ENCODE measurements at places on chromosomes 13 and 19.

DNA sequence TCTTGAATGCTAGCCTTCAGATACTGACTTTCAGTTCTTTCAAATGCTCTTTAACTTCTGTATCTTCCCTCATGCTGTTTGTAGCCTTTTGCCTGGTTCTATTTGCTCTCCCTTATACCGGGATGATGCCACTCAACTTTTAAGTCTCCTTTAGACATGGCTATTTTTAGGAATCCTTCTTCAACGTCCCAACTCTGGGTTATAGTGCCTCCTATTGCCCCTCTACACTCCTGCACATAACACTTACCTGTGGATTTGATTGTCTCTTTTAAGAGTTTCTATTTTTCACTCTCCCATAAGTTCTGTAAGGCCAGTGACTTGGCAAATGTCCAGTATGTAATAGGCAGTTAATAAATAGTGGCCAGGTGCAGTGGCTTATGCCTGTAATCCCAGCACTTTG, 343.0 kb downstream of the KLF5 start:
- no peaks in the 10 kb centered on the region for H3K27me3 ChIP-seq
- H3K4me1 ChIP-seq: no peaks in the 10 kb centered on the region
- H3K27ac ChIP-seq: no peak overlapping the region
- no peaks in the 10 kb centered on the region for H3K36me3 ChIP-seq
- H3K4me3 ChIP-seq: no peak overlapping the region

DNA sequence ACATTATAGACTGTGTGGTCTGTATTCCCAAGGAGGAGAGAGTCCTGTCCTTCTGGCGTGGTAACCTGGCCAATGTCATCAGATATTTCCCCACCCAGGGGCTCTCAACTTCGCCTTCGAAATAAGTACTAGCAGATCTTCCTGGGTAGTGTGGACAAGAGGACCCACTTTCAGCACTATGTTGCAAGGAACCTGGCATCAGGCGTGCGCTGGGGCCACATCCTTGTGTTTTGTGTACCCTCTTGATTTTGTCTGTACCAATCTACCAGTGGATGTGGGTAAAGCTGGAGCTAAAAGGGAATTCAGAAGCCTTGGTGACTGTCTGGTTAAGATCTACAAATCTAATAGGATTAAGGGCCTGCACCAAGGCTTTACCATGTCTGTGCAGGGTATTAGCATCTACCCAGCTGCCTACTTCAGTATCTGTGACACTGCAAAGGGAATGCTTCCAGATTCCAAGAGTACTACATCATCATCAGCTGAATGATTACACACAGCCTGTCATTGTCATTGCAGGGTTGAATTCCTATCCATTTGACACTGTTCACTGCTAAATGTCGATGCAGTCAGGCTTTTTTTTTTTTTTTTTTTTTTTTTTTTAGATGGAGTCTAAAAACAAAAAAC, 148.0 kb downstream of the PRR20E start:
- no peak overlapping the region for H3K27ac ChIP-seq
- H3K27me3 ChIP-seq: no peaks in the 10 kb centered on the region
- no peaks in the 10 kb centered on the region for H3K4me1 ChIP-seq
- no peaks in the 10 kb centered on the region for H3K36me3 ChIP-seq
- no peak overlapping the region for H3K4me3 ChIP-seq
- DNase-seq: no peak

- H3K4me3 ChIP-seq: no peak overlapping the region
- H3K4me1 ChIP-seq: no peaks in the 10 kb centered on the region
- no peak overlapping the region for H3K27ac ChIP-seq
- no peaks in the 10 kb centered on the region for H3K27me3 ChIP-seq
Observed at GRCh38 chr13:24632382-24633121, 47.7 kb upstream of the ATP12A start.

DNA sequence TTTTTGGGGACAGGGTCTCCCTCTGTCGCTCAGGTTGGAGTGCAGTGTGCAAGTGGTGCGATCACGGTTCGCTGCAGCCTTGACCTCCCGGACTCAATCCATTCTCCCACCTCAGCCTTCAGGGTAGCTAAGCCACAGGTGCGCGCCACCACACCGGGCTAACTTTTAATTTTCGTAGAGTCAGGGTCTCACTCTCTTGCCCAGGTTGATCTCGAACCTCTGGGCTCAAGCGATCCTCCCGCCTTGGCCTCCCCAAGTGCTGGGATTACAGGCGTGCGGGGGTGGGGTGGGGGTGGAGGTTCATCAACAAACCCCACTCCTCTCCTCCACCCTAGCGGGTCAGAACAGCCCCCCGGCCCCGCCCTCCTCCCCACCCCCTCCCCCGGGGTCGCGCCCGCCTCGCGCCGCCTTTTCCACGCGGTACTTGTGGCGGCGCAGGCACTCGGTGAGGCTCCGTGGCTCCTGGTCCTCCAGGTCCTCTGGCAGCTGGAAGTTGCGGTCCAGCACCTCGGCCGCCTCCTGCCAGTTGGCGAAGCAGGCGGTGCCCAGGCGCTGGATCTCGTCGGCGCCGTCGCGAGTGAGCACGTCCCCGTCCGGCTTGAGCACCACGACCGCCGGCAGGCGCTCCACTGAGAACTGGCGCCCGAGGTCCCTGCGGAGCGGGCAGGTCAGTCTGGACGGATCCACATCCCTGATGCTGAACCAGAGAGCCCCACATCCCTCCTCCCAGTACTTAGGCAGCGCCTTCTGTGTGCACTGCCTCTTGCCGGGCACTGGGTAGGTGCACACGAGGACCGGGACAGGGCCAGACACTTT, 5.2 kb downstream of the NXNL1 start:
- H3K4me3 ChIP-seq: no peak overlapping the region
- H3K4me1 ChIP-seq: peaks cover 4% of the 10 kb centered on the region
- H3K27me3 ChIP-seq: peaks cover 34% of the 10 kb centered on the region

GRCh38 chr19:9913237-9914000, 22.9 kb downstream of the OLFM2 start:
- peaks cover 6% of the 10 kb centered on the region for H3K4me1 ChIP-seq
- no peak overlapping the region for H3K4me3 ChIP-seq
- no peaks in the 10 kb centered on the region for H3K36me3 ChIP-seq
- no peak for DNase-seq

DNA sequence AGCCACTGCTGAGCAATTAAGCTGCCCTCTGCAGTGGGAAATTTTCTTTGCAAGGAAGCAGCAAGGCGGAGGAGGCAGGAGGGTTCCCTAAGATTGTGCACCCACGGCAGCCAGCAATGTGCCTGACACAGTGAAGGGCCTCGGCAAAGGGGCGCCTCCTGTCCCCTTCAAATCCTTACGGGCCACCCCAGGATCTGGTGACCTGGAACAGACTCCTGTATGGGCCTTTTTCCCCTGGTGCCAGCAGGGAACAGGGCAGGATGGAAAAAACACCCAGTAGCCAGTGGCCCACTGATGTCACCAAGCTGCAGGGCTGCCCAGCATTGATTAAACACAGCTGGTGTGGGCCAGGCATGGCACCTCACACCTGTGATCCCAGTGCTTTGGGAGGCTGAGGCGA, 86.7 kb downstream of the GNG7 start:
- no peak for DNase-seq
- no peak overlapping the region for H3K27ac ChIP-seq
- H3K4me3 ChIP-seq: no peak overlapping the region
- peaks cover 35% of the 10 kb centered on the region for H3K4me1 ChIP-seq
- H3K36me3 ChIP-seq: no peaks in the 10 kb centered on the region
- H3K27me3 ChIP-seq: no peaks in the 10 kb centered on the region

DNA sequence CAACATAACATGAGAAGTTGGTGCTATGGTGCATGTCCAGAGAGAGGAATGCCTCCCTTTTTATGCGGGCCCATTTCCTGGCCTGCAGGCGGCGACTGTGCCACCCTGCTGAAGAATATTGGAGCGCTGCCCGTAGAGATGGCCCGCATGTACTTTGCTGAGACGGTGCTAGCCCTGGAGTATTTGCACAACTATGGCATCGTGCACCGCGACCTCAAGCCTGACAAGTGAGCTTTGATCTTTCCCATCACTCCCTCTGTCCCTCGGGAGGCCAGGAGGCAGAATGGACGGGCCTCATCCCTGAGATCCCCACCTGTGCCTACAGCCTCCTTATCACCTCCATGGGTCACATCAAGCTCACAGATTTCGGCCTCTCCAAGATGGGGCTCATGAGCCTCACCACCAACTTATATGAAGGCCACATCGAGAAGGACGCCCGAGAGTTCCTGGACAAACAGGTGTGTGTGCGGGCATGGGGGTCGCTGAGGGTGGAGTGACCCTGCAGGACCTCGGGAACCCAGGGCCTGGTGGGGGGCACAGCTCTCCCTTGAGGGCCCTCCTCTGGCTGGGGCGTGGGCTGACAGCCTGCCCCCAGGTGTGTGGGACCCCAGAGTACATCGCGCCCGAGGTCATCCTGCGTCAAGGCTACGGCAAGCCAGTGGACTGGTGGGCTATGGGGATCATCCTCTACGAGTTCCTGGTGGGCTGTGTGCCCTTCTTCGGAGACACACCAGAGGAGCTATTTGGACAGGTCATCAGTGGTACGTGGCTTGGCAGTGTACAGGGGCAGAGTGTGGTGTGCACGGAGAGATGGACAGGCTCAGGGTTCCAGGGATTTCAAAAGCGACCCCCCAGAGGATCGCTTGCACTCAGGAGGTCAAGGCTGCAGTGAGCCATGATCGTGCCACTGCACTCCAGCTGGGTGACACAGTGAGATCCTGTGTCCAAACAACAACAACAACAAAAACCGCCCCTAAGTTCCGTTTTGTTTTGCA, 16.2 kb downstream of the DNASE2 start:
- H3K4me1 ChIP-seq: peaks cover 5% of the 10 kb centered on the region
- H3K27ac ChIP-seq: no peak overlapping the region
- DNase-seq: no peak
- no peaks in the 10 kb centered on the region for H3K36me3 ChIP-seq
- no peak overlapping the region for H3K4me3 ChIP-seq
- H3K27me3 ChIP-seq: peaks cover 13% of the 10 kb centered on the region

DNA sequence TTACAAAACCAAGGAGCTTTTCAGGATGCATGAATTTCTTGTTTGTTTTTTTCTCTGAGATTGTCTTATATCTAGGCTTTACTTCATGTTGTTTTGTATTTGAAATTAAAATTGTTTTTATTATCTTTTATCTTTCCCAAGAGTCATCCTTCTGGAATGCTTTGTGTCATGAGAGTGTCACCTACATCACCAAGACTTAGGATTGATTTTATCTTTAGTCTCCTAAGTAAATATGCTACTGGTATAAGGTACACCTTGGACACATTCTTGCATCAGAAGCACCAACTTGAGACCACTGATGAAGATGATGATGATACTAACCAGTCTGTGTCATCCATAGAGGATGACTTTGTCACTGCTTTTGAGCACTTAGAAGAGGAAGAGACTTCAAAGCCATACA, 26.4 kb downstream of the AKAP11 start:
- no peak overlapping the region for H3K4me3 ChIP-seq
- H3K36me3 ChIP-seq: peaks cover 15% of the 10 kb centered on the region
- DNase-seq: no peak
- no peaks in the 10 kb centered on the region for H3K27me3 ChIP-seq
- H3K4me1 ChIP-seq: peaks cover 7% of the 10 kb centered on the region
- H3K27ac ChIP-seq: peak overlapping the region; percentile 69

GRCh38 chr13:82501834-82502233, 1380.4 kb downstream of the SLITRK1 start:
- no peaks in the 10 kb centered on the region for H3K36me3 ChIP-seq
- H3K27ac ChIP-seq: no peak overlapping the region
- H3K4me1 ChIP-seq: no peaks in the 10 kb centered on the region
- DNase-seq: no peak
- no peak overlapping the region for H3K4me3 ChIP-seq
- no peaks in the 10 kb centered on the region for H3K27me3 ChIP-seq

- no peaks in the 10 kb centered on the region for H3K36me3 ChIP-seq
- H3K27ac ChIP-seq: no peak overlapping the region
- peaks cover 9% of the 10 kb centered on the region for H3K27me3 ChIP-seq
- peaks cover 8% of the 10 kb centered on the region for H3K4me1 ChIP-seq
- no peak overlapping the region for H3K4me3 ChIP-seq
Observed at GRCh38 chr19:11205939-11206570, 8.7 kb upstream of the KANK2 start.

GRCh38 chr13:20826301-20826700, 52.5 kb upstream of the EEF1AKMT1 start:
- H3K4me1 ChIP-seq: peaks cover 14% of the 10 kb centered on the region
- H3K27me3 ChIP-seq: no peaks in the 10 kb centered on the region
- H3K4me3 ChIP-seq: no peak overlapping the region
- no peak overlapping the region for H3K27ac ChIP-seq
- H3K36me3 ChIP-seq: peaks cover 5% of the 10 kb centered on the region

DNA sequence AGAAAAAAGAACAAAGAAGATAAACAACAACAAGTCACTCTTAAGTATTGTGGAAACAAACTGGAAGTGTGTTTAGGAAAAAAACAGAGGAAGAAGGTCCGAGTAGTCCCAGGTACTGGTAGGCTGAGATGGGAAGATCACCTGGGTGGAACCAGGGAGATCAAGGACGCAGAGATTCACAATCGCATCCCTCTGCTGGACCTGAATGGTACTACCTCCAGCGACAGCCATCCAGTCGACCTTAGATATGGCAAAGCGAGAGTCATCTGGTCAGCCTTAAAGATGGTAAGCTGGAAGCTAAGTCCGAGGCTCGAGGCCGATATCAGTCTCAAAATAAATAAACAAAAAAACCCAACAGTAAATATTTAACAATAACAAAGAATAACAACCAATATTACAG, 44.9 kb upstream of the ZNF91 start:
- H3K4me3 ChIP-seq: no peak overlapping the region
- H3K36me3 ChIP-seq: no peaks in the 10 kb centered on the region
- DNase-seq: no peak

- DNase-seq: no peak
- H3K27me3 ChIP-seq: no peaks in the 10 kb centered on the region
- peak overlapping the region; percentile 88 for H3K27ac ChIP-seq
- H3K4me3 ChIP-seq: peak overlapping the region; percentile 85
Observed at GRCh38 chr13:109779876-109780510, 6.4 kb downstream of the IRS2 start.

DNA sequence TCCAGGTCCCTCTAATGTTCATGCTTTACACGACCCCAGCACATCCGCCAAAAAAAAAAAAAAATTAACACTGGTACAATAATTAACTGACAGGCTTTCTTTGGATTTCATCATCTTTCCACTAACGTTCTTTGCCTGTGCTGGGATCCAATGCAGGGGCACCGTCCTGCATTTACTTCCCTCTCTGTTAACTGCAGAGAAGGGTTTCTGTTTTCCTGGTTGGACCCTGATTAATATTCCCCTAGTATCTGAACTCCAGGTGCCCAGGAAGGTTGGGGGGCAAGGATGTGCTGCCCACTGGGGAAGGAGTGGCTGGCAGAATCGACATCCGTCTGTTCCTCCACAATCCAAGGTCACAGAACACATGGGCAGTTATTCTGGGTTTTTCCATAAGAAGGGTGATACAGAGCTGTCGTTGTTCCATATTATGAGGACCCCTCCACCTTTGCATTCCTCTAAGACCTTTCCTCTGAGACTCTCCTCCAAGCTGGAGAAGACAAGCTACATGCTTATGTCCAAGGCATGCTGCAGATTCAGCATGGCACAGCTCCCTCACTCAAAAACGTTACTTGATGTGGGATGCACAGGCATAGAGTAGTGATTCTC, 4.5 kb upstream of the LAIR1 start:
- peaks cover 40% of the 10 kb centered on the region for H3K4me1 ChIP-seq
- DNase-seq: no peak
- peak overlapping the region; percentile 86 for H3K27ac ChIP-seq
- no peaks in the 10 kb centered on the region for H3K36me3 ChIP-seq
- peak overlapping the region; percentile 90 for H3K4me3 ChIP-seq
- no peaks in the 10 kb centered on the region for H3K27me3 ChIP-seq

GRCh38 chr13:110182461-110182860, 124.5 kb downstream of the COL4A1 start:
- peaks cover 22% of the 10 kb centered on the region for H3K27me3 ChIP-seq
- no peak for DNase-seq
- H3K4me1 ChIP-seq: no peaks in the 10 kb centered on the region

- no peaks in the 10 kb centered on the region for H3K36me3 ChIP-seq
- no peak overlapping the region for H3K27ac ChIP-seq
- H3K4me1 ChIP-seq: peaks cover 8% of the 10 kb centered on the region
Observed at GRCh38 chr13:76012091-76012721, 376.1 kb downstream of the LMO7 start.
